ENCODE measurements at places on chromosomes 6 and 20.

GRCh38 chr20:11880680-11881079 is 37.0 kb upstream of the BTBD3 start:
- DNase-seq = no peak

DNA sequence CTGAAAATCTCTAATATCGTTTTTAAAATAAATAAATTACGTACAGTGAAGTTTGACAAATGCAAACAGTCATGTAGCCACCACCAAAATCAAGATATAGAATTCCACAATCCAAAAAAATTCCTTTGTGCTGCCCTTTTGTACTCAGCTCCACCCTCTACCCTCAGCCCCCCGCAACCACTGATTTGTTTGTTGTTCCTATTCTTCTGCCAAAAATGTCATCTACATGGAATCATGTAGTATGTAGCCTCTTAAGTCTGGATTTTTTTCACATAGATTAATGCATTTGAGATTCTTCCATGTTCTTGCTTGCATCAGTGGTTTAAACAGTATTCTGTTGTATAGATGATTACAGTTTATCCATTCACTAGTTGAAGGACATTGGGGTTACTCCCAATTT is 8.5 kb upstream of the REPS1 start:
- no peak for DNase-seq

- no peak for DNase-seq
These were observed 53.4 kb upstream of the RALGAPA2 start for GRCh38 chr20:20765696-20766365.

- DNase-seq = no peak
These were observed 211.4 kb downstream of the FUT9 start for GRCh38 chr6:96227135-96227534.

DNA sequence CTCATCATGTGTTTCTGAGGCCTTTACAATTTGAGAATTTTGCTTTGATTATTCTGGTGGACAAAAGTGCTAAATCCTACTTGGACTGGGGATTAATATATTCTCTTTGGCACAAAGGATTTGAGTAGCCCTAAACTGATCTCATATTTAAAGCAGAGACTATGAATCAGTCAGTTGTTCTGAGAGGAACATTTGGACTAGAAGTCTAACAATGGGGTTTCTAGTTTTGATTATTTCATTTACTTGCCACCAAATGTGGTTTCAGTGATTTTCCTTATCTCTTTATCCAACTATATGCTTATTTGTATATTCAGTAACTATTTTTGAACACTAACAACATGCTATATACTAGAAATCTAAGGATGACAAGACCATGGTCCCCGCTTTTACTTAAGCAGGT is 81.4 kb downstream of the PDE10A start:
- no peak for DNase-seq

DNA sequence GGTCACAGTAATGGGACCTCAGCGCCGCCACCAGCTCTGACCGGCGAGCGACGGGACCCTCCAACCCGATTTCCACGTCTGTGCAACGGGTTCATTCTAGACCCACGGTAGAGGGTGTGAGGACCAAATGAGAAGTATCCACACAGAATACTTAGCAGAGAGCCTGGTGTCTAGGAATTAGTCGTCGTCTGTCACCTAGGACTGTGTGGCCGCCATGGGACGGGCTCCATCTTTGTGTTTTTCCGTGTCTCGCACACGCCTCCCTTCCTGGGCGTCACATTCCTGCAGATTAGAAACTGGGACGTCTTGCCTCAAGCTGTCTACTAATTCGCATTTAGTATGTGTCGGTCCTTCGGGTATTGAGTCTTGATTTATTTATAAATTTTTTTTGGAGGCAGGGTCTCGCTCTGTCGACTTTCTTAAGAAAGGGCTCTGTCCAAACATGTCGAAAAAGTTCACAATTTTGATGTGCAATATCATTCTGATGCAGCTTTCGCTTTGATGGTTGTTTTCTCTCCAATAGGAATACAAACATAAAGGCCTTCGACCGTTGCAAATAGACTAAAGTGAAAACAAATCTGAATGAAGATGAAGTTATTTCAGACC is 563 bp downstream of the MGME1 start:
- no peak for DNase-seq

GRCh38 chr6:36938536-36938935 is 16.0 kb upstream of the PI16 start:
- DNase-seq = no peak

DNA sequence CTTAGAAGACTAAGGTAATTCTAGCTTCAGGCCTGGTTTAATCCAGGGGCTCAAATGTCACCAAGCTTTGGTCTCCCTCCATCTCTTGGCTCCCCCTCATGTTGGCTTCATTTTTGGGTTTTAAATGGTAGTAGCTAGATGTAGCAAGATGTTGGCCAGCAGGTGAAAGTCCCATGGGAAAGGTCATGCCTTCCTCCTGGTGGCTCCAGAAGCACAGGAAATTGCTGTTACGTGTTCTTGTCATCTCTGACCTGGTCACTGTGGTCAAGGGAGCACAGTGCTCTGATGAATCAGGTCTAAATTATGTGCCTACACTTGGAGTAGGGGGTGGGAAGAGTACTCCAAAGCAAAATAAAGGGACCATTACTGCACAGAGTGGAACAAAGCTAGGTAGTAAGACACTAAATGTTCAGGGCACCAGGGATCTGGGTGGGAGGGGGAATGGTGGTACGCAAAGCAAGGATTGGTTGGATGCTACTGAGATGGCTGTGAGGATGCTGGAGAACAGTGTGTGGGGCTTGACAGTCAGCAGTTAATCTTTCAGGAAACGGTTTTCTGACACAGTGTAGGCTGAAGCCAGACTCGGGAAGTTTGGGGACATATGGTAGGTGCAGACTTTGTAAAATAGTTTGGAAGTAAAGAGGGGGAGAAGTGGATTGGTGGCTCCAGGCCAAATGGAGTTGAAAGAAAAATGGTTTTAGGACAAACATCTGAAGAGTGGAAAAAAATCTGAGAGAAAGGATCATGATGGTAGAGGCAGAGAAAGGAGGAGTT is 30.1 kb downstream of the CDS2 start:
- no peak for DNase-seq

All from cortex of kidney (tissue), 1 donor.